ENCODE measurements at places on chromosomes 11 and 22.

DNA sequence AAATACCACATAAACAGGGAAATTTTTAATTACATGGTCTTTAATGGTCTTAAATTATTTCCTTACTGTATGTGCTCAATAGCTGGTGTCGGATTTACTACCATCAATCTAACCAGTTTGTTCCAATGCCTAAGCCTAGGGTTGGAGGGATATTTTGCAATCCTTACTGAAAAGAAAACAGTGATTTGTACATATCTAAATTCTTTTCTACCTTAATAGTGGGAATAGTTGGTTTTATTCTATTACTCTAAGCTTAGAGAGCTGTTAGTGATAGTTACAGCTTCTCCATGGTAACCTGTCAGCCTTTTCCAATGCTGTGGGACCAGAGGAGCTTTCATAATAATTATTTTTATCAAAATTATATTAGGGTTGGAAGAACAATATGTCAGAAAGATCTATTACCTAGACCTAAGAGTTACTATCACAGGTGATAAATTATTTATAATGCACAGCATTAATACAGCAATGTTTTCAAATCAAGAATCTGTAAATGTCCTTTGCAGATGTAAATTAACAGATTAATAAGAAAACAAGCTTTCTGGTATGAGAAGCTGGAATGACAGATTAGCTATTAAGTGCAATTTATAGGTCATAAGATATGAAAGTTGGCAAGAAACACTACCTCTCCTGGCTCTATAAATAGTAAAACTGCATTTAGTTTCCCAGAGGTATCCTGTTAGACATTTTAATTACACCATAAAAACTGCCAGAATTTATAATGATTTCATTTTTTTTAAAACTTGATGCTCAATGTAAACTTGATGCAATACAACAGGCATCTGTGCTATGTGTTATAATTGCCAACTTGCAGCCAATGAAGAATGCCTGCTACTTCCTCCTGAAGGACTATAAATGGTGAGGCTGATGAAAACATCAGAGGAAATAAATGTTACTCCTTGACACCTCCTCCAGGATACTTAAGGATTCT, 262.0 kb upstream of the PITPNB start:
- no peaks in the 10 kb centered on the region for H3K27me3 ChIP-seq
- no peak overlapping the region for H3K4me3 ChIP-seq
- peaks cover 4% of the 10 kb centered on the region for H3K36me3 ChIP-seq
- H3K27ac ChIP-seq = no peak overlapping the region
- H3K4me1 ChIP-seq = peaks cover 12% of the 10 kb centered on the region
- DNase-seq = no peak

- peaks cover 20% of the 10 kb centered on the region for H3K36me3 ChIP-seq
- H3K4me1 ChIP-seq = no peaks in the 10 kb centered on the region
- DNase-seq = no peak
- no peak overlapping the region for H3K27ac ChIP-seq
These were observed 93.0 kb downstream of the APIP start for GRCh38 chr11:34823197-34823596.

DNA sequence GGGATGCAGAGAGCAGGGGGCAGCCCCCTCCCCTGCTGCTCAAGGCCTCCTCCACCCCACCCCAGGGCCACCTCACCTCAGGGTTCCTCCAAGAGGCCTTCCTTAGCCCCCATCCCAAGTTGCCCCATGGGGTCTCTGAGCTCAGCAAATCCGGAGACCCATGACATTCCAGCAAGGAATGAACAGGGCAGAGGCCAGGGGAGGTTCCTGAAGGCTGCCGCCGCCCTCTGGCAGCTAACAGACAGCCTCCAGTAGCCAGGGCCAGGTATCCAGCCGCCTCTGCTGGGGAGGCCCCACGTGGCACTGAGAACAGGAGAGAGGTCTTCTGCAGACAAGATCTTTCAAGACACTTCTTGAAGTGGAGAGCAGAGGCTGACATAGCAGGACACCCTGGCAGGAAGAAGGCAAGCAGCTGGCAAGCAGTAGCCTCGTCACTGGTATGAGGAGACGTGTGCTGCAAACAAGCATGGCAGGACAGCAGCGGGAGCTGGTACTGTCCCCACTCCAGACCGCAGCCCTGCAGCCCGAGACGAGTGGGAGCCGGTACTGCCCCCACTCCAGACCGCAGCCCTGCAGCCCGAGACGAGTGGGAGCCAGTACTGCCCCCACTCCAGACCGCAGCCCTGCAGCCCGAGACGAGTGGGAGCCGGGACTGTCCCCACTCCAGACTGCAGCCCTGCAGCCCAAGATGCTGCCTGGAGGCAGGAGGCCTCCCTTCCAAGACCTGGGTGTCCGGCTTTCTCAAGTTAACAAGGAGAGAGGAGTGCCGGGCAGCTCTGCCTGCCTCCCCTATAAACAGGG, 190.6 kb downstream of the IGLL1 start:
- H3K4me3 ChIP-seq = no peak overlapping the region
- H3K27ac ChIP-seq = peak overlapping the region; percentile 42
- peaks cover 3% of the 10 kb centered on the region for H3K27me3 ChIP-seq
- no peak for DNase-seq

- DNase-seq = no peak
- peaks cover 12% of the 10 kb centered on the region for H3K27me3 ChIP-seq
- H3K4me3 ChIP-seq = no peak overlapping the region
- H3K4me1 ChIP-seq = no peaks in the 10 kb centered on the region
These were observed 6.6 kb upstream of the MS4A18 start for GRCh38 chr11:60717956-60718355.

DNA sequence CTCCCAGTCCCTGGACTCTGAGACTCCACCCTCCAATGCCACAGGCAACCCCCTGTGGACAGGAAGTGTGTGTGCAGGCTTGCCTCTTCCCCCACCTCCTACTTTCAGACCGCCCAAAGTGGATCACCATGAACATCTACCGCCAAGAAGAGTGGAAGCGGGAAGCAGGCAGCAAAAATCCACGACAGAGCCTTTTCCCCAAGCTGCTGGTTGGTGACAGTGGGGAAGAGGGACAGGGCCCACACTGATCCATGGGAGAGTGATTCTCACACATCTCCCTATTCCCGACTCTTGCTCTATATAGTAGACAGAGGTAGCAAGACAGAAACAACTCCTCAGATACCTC, 53.4 kb upstream of the SPATA19 start:
- peaks cover 8% of the 10 kb centered on the region for H3K27me3 ChIP-seq
- H3K4me3 ChIP-seq = no peak overlapping the region
- H3K4me1 ChIP-seq = peaks cover 35% of the 10 kb centered on the region
- H3K36me3 ChIP-seq = no peaks in the 10 kb centered on the region
- H3K27ac ChIP-seq = no peak overlapping the region

DNA sequence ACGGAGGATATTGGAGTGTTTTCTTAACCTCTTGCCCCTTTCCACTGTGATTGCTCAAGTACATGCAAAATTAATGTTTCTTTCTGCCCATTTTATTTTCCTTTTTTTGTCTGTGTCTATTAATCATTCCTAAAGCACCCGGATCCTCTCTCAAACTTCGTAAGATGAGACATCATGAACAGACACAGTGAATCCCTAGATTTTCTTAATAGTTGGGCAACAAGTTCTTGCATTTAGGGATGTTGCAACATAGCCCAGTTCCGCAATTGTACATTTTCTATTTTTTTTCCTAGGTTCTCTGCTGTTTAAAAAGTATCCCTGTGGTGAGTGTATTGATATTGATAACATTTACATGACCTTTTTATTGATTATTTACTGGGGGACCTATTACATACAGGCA, 2.9 kb downstream of the FAM111A start:
- peaks cover 58% of the 10 kb centered on the region for H3K27me3 ChIP-seq
- H3K4me1 ChIP-seq = peaks cover 32% of the 10 kb centered on the region
- H3K36me3 ChIP-seq = no peaks in the 10 kb centered on the region
- H3K4me3 ChIP-seq = peak overlapping the region; percentile 71

DNA sequence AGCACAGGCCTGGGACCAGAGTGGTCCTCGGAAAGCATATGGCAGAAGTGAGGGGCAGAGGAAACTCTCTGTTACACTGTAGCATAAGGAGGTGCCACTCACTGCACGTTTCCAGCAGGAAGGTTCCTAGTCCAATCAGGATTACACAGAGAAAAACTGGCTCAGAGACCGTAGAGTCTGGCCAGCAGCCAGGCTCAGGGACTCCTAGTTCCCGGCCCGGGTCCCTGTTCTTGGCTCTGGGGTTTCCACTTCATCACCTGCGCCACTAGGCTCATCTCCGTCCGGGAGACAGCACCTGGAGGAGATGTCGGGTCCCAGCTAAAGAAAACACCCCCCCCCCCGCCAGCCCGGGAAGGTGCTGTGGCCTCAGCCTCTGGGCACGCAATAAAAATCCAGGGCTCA, 1.1 kb downstream of the TTLL12 start:
- peak overlapping the region; percentile 76 for H3K4me3 ChIP-seq
- peaks cover 25% of the 10 kb centered on the region for H3K4me1 ChIP-seq
- no peak overlapping the region for H3K27ac ChIP-seq
- H3K27me3 ChIP-seq = peaks cover 10% of the 10 kb centered on the region
- DNase-seq = peak; percentile 30

GRCh38 chr22:23384923-23385677, 195.0 kb downstream of the IGLL1 start:
- H3K27me3 ChIP-seq = peaks cover 3% of the 10 kb centered on the region
- H3K36me3 ChIP-seq = peaks cover 16% of the 10 kb centered on the region
- H3K4me1 ChIP-seq = peaks cover 55% of the 10 kb centered on the region

DNA sequence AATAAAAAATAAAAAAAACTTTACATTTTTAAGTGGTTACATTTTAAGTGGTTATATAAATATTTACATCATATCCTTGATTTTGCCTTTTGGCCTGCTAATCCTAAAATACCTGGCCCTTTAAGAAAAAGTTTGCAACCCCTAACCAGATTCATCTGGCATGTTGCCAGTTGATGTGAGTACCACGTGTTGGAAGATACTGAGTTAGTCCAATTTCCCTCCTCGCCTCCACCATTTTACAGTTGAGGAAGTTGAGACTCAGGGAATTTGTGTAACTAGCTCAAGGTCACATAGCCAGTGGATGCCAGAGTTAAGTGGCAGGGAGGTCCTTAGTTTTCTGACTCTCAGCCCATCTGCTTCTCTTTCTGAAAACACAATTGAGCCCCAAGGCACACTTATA, 5.1 kb downstream of the ELF5 start:
- no peak for DNase-seq
- H3K4me3 ChIP-seq = no peak overlapping the region
- H3K27ac ChIP-seq = no peak overlapping the region

- no peaks in the 10 kb centered on the region for H3K27me3 ChIP-seq
- no peak overlapping the region for H3K4me3 ChIP-seq
- peaks cover 49% of the 10 kb centered on the region for H3K36me3 ChIP-seq
- no peaks in the 10 kb centered on the region for H3K4me1 ChIP-seq
- DNase-seq = no peak
These were observed 8.2 kb downstream of the PATL1 start for GRCh38 chr11:59660621-59661020.

- H3K27ac ChIP-seq = no peak overlapping the region
- no peak for DNase-seq
- H3K27me3 ChIP-seq = peaks cover 8% of the 10 kb centered on the region
These were observed 339.3 kb upstream of the PLET1 start for GRCh38 chr11:112599856-112600533.

DNA sequence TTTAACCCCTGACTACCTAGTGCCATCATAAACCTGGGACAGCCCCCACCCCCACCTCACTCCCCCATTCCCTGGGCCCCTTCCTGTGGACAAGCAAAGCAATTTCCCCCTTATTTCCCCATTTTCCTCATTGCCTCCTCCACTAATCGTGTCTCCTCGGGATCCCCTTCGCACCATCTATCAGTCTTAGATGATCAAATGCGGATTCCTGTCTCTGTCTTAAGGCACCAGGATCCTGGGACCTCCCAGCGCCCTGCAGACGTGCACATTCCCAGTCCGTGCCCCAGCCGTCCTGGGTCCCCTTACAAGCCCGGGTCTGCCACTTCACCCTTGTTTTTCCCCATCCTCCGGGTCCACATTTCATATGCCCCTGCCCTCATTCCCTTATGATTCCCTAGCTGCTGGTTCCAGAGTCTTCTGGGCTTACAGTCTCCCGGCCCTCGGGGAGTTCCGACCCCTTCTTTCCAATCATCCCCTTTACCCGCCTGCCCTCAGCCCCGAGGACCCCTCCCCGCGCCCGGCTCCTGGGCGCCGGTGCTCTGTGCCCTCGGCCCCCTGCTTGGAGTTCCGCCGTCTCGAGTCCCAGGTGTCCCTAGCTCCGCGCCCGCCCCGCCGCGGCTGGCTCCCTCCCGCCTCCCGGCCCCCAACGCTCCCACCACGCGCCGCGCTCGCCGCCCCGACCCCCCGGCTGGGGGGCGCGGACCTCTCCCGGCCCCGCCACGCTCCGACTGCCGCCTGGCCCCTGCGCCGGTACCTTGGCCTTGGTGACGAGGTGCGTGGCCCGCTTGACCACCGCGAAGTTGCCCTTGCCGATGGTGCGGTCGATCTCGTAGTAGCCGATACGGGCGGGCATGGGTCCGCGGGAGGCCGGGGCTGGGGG, 599 bp downstream of the SIK3 start:
- peaks cover 60% of the 10 kb centered on the region for H3K4me1 ChIP-seq
- peak; percentile 69 for DNase-seq
- H3K27me3 ChIP-seq = peaks cover 6% of the 10 kb centered on the region
- peak overlapping the region; percentile 71 for H3K27ac ChIP-seq
